ENCODE measurements at places on chromosomes 4 and X.

DNA sequence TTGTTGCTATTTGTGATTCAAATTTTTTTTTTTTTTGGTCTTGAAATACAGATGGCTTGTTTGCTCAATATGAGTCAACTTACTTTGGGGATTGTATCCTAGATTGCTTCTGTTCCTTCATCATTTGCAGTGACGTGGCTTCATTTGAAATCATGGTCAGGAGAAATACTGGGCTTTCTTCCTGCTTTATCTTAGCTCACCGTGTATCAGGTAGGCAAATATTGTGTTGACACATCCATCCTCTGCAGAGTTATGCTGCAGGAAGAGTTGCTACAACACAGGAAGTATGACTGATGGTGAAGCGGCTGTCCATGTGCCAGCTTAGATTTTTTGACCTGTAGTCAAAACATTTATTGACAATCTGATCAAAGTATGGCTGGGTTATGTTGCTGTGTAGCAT, 232.2 kb downstream of the C4orf33 start:
- no peak for DNase-seq

GRCh38 chr4:158581161-158581560, 59.5 kb downstream of the RXFP1 start:
- DNase-seq = no peak

GRCh38 chr4:182895791-182896292, 21.3 kb downstream of the DCTD start:
- DNase-seq = no peak

DNA sequence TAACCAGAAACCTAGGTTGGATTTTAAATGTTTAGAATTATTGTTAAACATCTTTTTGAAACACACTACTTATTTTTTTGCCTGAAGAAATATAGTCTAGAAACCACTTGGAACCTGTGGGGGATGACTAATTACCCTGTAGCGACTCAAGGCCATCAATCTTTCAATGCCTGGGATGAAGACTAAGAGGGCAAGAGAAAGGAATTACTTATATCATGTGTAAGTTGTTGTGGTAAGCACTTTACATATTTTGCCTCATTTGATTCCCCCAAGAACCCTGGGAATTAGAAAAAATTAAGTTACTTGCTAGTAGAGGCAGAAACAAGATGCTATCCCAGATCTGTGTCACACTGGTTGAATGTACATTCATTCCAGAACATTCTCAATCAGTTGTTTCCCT, 170.9 kb upstream of the GRIA3 start:
- DNase-seq = no peak

DNA sequence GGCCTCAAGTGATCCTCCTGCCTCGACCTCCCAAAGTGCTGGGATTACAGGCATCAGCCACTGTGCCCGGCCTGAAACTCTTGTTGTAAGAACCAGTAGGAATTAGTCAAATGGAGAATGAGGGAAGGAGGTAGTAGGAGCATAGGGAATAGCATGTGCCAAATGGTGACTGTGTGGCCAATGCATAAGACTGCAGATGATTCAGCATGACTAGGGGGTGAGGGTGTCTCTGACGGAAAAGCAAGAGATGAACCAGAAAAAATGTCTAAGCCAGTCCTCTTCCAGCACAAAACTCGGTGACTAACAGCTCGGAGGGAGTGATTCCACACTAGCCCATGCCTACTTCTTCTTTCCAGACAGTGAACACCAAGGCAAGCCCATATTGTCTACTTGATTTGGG, 58.2 kb upstream of the DUSP21 start:
- no peak for DNase-seq

GRCh38 chrX:5324546-5324945, 904.1 kb downstream of the NLGN4X start:
- no peak for DNase-seq

- DNase-seq = no peak
Measured at GRCh38 chr4:38192516-38192915, 232.3 kb downstream of the PTTG2 start.

- DNase-seq = no peak
Measured at GRCh38 chr4:113504422-113504821, 257.1 kb downstream of the CAMK2D start.

- no peak for DNase-seq
Measured at GRCh38 chr4:187474238-187474637, 521.3 kb upstream of the ZFP42 start.

- no peak for DNase-seq
Measured at GRCh38 chrX:55167124-55167803, 52.9 kb upstream of the PAGE5 start.

- DNase-seq = no peak
Measured at GRCh38 chr4:61277785-61278760, 77.9 kb downstream of the ADGRL3 start.

GRCh38 chrX:149720021-149720689, 8.3 kb downstream of the MAGEA11 start:
- no peak for DNase-seq

All from stimulated activated CD8-positive, alpha-beta memory T cell treated with anti-CD3 and anti-CD28 coated beads, Interleukin-4, amount 100 ng/mL, for 1 hour (primary cell).